ENCODE measurements at places on chromosomes 6 and 20.
A peak's percentile ranks its signal among the peaks of the same experiment; 100 is the strongest.

DNA sequence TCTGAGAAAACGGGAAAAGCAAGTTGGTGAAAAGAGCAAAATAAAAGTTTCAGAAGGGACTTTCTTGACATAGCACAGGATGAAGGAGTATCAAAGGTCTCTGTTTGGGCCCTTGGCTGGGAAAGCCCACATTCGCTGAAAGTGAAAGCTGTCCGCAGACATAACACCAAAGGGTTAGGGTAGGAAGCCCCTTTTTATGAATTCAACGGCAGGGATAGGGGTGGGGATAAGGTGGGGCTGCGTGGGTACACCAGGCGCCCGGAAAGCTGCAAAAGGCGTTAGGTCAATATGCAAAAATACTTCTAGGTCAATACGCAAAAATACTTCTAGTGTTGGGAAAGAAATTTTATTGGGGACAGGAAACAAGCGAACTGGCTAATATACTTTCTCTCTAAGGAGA, 135.1 kb downstream of the OR2B2 start:
- DNase-seq: no peak

DNA sequence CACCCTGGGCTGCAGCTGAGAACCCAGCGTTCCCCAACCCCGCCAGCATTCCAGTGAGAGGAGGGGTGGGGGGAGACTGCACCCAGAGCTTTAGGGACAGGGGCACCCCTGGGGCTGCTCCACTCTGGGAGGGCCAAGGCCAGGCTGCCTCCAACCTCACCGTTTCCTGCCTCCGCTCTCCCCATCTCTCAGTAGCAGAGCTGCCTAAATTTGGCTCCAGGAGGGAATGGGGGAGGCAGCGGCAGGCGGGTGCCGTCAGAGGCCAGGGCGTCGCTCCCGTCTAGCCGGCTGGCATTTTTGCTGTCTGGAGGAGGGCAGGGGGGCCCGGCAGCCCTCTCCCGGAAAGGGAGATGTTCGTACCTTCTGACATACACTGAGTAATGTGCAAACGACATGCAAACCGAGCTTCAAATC, 46.6 kb downstream of the NOL4L start:
- DNase-seq: no peak

- no peak for DNase-seq
Measured at GRCh38 chr6:33695451-33695887, 16.0 kb downstream of the UQCC2 start.

GRCh38 chr6:99416892-99417767, 8.0 kb downstream of the PNISR start:
- DNase-seq: no peak

DNA sequence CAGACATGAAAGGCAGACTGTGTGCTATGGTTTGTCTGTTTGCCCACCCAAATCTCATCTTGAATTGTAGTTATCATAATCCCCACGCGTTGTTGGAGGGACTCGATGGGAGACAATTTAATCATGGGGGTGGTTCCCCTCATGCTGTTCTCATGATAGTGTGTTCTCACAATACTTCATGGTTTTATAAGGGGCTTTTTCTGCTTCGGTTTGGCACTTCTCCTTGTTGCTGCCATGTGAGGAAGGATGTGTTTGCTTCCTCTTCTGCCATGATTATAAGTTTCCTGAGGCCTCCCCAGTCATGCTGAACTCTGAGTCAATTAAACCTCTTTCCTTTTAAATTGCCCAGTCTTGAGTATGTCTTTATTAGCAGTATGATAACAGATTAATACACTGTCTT, 47.2 kb upstream of the MICB start:
- DNase-seq: no peak

GRCh38 chr6:156760377-156760776, 16.8 kb upstream of the ARID1B start:
- no peak for DNase-seq

DNA sequence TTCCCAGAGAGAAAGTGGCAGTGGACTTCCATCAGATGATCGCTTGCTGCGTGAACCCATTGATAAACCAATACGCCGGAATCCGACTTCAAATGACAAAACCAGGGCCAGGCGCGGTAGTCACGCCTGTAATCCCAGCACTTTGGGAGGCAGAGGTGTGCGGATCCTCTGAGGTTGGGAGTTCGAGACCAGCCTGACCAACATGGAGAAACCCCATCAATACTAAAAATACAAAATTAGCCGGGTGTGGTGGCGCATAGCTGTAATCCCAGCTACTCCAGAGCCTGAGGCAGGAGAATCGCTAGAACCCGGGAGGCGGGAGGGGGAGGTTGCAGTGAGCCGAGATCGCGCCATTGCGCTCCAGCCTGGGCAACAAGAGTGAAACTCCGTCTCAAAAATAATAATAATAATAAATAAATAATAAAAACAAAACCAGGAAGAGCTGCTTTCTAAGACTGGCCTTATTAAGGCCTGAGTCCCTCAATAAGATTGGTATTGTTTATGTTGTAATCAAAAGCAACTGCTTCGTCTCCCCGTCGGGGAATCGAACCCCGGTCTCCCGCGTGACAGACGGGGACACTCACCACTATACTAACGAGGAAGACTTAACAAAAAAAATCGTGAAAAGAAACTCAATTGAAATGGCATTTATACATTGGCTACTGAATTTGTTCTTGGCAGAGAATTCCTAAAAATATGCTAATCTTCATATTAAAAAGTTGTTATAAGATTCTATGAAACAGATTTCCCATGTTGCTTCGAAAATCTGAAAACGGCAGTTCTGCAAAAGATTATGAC, 110.2 kb upstream of the ZNF184 start:
- DNase-seq: no peak

DNA sequence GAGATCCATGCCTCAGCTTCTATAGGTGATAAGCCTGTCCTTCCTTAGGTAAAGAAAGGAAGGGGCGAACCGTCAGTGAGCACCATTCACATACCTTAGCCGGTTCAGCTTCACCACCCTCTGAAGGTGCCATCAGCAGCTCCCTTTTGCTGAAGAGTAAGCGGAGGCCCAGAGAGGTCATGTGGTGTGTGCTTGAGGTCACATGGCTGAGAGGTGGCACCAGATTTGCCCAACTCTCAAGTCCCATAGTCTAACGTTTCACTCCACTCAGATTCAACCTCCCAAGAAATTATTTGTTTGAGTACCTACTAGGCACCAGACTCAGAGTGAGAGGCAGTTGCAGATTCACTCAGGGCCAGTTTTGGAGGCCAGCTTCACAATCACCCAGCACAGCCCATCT, 18.5 kb upstream of the RSPO4 start:
- no peak for DNase-seq

- DNase-seq: no peak
Measured at GRCh38 chr6:25137916-25138232, 141.3 kb upstream of the CARMIL1 start.

GRCh38 chr20:54290636-54291035, 82.7 kb downstream of the PFDN4 start:
- DNase-seq: no peak

DNA sequence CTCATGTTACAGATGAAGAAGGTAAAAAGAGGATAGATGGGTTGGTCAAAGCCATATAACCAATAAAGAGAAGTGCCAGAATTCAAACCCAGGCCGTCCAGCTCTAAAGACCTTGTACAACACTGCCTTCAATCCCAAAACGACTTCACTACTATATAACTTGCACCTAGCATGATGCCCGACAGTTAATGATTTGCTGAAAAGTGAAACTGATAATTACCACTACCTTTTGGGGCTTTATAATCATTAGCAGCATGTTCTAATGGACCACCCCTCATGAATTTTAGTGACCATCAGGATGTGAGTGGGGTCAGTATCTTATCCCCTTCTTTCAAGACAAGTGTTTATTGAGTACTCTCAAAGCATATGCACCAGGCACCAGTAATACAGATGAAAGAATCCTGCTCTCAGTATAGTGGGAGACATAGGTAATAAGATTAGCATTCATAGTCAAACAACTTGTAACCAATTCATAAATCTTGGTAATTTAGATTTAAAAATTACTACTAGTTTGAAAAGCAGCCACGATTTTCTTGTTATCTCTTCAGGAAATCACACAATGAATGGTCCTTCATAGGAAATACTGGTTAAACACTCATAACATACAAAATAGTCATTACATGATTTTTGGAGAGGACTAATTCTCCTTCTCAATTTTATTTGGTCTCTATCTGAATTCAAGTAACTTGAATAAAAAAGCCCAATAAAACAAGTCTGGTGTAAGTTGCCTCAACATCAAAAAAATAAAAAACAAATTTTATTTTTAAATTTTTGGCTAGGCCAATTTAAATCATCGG, 98.0 kb downstream of the EPB41L2 start:
- DNase-seq: no peak

- DNase-seq: peak; percentile 7
Measured at GRCh38 chr6:89828988-89829471, 650 bp upstream of the CASP8AP2 start.

DNA sequence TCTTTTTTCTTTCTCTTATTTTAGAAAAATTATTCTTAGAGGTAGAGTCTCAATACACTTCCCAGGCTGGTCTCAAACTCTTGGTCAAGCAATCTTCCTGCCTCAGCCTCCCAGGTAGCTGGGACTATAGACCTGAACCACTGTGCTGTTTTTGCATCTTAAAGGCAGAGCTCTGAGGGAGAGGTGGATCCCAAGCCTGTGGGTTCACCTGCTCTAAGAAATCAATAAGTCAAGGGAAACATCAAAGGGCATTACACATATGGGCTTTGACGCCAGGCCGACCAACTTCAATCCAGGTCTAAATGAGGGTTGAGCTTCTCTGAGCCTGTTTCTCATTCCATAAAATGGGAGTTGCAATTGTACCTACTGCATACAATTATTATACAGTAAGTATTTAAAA, 223.9 kb downstream of the LY86 start:
- DNase-seq: no peak

DNA sequence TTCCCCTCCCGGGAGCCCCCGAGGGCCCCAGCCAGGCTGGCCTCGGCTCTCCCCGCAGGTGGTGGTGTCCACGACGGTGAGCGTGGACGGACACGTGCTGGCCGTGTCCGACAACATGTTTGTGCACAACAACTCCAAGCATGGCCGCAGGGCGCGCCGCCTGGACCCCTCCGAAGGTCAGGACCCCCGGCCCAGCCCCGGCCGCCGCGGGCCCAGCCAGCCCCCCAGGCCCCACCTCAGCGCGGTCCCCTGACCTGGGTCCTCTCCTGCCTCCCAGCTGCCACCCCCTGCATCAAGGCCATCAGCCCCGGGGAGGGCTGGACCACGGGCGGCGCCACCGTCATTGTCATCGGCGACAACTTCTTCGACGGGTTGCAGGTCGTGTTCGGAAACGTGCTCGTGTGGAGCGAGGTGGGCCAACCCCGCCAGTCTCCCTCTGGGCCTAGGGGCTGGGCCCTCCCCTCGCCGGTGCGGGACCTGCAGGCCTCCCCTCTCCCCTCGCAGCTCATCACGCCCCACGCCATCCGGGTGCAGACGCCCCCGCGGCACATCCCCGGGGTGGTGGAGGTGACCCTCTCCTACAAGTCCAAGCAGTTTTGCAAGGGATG, 51.0 kb downstream of the CPXM1 start:
- no peak for DNase-seq

GRCh38 chr6:13368079-13368730, 39.9 kb upstream of the TBC1D7 start:
- DNase-seq: no peak

- no peak for DNase-seq
Measured at GRCh38 chr6:6080975-6081374, 74.2 kb upstream of the NRN1 start.

- no peak for DNase-seq
Measured at GRCh38 chr20:63074631-63075030, 67.9 kb upstream of the BHLHE23 start.

GRCh38 chr20:62824476-62825332, 7.9 kb downstream of the COL9A3 start:
- DNase-seq: peak; percentile 22

- DNase-seq: no peak
Measured at GRCh38 chr20:56143759-56144158, 104.8 kb upstream of the MC3R start.

DNA sequence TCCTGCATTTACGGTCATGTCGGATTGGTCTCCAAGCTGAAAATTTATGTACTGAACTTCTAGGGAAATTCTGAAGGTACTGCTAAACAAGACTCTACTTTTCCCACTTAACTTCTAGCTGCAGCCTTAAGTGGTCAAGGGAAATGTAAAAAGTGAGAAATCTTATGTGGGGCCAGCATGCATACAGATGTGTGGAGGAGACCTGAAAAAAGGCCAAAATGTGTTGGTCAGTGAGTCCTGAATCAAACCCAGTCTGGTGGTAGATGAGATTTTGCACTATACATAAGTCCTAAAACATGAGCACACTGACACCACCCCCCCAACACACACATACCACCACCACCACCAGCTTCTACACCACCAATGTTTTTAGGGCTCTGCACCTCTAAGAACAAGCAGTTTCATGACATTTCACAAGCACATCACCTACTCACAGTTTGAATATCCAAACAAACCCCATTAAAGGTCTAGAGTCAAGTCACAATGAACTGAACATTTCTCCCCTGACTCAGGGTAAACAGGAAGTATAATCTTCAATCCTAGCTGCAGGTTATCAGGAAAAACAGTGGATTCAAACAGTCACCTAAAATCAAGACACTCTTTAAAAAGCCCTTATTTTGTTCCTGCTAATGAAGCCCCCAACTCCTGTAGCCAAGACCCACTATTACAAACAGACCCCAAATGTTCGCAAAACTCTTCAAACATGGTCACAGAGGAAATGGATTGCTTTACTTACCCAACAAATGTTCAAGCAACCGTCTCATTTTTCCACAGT, 1.6 kb downstream of the ZMYND8 start:
- no peak for DNase-seq

GRCh38 chr6:160881148-160881808, 110.3 kb upstream of the MAP3K4 start:
- DNase-seq: no peak

DNA sequence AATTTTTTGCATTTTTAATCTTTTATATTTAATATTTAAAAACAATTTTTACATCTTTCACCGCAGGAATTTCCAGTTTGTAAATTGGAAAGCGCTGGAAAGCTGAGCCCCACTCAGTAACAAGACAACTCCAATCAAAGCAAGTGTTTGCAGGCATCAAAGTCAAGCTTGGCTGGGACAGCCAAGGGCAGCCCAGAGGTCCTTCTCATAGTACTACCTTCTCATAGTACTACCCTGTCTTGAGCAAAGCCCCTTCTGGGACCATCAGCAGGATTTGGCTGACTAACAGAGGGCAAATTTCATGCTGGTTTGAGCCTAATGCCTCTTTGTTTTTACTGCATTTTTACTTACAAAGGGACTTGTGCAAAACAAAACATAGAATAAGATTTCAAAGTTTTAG, 228.3 kb downstream of the SIM1 start:
- no peak for DNase-seq

- DNase-seq: no peak
Measured at GRCh38 chr6:117483004-117483644, 650 bp downstream of the DCBLD1 start.

DNA sequence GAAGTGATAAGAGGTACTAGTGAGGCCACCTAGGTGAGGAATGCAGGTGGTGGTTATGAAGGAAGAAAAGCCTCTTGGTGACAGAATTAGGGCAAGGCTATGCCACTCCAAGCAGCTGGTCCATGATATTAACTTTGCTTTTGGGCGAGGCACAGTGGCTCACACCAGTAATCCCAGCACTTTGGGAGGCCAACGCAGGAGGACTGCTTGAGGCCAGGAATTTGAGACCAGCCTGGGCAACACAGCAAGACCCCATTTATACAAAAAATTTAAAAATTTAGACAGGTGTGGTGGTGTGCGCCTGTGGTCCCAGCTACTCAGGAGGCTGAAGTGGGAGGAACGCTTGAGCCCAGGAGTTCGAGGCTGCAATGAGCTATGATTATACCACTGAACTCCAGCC, 56.1 kb downstream of the SERAC1 start:
- DNase-seq: no peak

- no peak for DNase-seq
Measured at GRCh38 chr6:108361312-108361932, 66.6 kb downstream of the AFG1L start.
